Mesenchymal stem cell (in vitro differentiated cells and primary cell): ENCODE measurements at places on chromosomes 11 and 22.

- no peak for DNase-seq
Measured at GRCh38 chr11:132405728-132406127, 1035.3 kb downstream of the NTM start.

- no peak for DNase-seq
Measured at GRCh38 chr11:66974724-66975404, at the start of gene C11orf86. Gene C11orf86 (plus strand): TSS chr11:66975304. CDS start chr11:66975363, 59 bp downstream.

DNA sequence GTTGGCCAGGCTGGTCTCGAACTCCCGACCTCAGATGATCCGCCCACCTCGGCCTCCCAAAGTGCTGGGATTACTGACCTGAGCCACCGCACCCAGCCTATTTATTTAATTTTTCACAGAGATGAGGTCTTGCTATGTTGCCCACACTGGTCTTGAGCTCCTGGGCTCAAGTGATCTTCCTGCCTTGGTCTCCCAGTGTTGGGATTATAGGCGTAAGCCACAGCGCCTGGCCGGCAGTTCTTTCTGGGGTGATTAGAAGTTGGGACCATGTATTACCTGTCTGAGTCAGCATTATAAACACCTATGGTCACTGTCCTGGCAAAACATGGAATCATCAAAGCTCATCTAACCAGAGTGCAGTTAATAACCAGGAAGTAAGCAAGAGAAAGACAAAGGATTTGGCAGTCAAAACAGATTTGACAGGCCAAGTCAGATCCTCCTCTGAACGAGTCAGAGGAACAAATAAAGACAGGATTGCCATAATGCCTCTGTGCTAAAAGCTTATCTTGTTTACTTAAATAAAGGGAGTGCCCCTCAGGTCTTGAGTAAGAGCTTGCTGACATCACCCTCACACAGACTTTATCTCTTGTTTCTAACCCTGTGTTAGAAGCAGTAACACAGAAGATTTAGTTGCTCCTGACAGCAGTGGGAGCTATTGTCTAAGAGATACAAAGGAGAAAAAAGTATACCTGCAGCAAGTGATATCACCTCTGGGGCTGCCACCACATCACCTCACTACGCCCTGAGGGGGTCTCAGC lies 3.7 kb downstream of the SERPIND1 start:
- DNase-seq = peak; percentile 88

DNA sequence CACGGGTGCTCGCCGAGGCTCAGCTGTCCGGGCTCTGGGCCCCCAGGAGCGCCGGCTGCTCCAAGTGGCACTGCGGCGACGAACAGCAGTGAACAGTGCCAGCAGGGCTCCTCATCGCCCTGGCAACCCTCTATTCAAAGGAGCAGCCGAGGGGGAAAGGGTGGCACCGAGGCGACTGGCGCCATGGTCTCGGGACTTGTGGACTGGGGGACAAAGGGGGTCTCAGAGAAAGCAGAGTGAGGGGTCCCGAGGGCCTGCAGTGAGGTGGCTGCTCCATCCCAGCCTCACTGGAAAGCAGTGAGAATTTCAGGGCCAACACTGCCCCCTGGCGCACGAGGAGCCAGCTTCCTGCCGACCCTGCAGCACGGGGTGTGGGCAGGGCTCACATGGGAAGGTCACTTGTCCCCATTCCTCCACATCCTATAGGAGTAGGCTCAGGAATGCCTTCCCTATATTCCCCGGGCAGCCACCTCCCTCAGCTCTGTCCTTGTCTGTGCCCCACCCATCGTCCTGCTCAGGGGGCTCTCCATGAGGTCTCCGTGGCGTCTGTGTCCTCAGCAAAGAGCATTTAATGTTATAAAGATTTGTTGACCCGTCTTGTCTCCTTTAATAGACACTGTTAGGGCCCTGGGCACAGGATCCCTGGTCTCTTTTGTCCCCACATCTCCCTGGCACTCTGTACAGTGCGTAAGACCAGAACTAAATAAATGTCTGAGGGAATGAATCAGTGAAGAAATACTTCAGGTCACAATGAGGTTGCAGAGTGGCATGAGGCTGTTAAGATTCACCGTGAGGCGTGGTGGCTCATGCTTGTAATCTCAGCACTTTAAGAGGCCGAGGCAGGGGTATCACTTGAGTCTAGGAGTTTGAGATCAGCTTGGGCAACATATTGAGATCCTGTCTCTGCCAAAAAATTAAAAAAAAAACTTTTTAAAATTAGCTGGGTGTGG lies 26.4 kb downstream of the LRFN4 start:
- peak; percentile 52 for DNase-seq

DNA sequence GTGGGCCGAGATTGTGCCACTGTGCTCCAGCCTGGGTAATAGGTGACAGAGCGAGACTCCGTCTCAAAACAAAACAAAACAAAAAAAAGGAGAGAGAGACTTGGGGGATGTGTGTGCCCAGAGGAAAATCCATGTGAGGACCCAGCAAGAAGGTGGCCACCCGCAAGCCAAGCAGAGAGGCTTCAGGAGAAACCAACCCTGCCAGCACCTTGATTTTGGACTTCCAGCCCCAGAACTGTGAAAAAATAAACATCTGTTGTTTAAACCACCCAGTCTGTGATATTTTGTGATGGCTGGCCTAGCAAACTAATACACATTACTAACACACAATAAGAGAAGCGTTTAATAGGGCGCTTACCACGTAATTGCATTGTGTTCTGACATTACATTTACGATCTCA lies 21.2 kb downstream of the TXN2 start:
- no peak for DNase-seq

- DNase-seq = no peak
Measured at GRCh38 chr22:29737251-29738117, 17.7 kb downstream of the CABP7 start.

DNA sequence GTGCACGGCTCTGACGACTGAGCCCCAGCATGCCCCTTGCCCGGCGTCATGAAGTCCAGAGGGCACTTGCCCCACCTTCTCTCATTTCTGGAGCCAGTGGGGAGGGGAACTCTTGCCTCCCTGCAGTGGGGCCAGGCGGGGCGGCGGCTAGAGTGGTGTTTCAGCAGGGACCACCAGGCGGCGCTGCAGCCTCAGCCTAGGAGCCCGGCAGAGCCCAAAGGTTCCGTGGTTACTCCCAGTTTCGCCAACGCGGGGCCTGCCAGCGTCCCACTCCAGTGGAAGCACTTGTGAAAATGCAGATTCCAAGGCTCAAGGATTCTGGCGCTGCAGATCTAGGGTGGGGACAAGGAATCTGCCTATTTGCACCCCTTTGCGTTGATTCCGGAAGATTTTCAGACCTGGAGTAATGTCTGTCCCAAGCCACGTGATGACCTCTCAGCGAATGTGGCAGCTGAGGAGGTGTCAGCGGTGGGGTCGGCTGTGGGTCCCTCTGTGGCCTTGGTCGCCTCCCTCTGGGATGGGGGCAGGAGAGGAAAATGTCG lies 55.7 kb downstream of the CD82 start:
- DNase-seq = peak; percentile 74

DNA sequence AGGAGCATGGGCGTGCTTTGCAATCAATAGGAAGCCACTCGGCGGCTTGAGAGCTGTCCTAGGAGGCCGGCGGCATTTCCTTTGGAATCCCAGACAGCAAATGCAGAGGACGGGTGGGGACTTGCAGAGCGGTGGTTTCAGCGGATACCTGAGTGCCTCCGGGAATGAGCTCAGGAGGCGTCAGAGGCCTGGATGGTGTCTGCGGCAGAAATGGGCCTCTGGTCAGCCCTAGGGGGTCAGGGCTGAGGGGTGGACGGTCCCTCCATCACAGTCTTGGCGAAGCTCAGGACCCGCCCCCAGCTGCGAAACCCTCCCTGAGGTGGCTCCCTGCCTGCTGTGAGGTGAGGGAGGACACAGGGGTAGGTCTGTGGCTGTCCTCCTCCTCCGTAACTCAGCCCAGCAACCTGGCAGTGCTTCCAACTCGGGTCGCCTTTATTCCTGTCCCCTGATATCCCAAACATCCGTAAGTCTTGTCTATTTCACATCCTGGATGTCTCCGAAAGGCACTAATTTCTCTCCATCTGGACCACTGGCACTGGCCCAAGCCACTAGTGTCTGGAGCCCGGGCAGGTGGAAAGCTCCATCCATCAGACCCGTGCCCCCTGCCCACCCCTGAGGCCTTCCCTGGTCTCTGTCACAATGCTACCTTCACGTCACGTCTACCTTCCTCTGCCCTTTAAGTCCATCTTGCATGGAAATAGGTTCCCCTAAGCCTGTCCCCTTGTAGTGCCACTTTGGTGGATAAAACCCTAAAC lies 686.6 kb downstream of the BRD1 start:
- DNase-seq = no peak

DNA sequence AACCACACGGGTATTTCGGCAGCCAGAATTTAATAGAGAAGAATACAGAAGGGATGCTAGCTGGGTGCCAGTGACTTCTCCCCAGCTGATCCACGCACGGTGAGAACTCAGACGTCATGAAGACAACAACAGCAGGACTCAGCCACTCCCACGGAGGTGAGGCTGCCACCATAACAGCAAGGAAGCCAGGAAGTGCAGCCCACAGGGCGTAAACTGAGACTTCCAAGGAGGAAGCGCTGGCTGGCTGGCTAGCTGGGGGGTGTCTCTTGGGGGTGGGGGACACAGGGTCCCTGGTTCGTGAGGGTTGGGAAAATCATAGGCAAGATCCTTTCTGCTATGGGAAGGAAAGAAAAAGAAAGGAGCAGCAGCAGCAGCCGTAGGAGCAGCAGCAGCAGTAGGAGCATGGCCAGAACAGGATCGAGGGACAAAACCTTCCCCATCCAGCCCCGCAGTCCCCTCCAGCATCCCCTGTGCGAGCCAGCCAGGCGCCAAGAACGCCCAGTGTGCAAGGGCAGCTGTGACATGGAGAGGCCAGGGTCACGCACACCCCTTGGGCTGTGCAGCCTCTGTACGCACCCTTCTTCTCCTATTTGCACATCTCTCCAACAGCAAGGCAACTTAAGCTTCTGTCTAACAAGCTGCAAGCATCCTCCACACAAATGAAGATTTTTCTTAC lies 49.6 kb upstream of the SHANK2 start:
- DNase-seq = no peak

DNA sequence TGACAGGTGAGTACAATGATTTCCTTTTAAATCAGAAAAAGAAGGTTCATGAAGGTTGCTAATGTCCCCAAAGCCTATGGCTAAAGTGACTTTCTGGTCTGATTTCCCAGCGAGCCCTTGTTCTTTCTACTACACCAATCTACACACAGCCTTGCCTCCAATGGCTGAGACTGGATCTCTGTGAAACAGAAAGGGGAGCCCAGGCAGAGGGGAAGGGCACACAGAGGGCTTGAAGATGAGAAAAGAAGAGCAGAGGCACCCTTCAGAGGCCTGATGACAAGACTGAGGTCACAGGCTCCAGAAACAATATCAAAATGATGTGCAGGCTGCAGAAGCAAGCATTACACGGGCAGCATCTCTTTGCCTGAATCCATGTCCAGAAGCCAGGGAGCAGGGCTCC lies 1.5 kb downstream of the SYN3 start:
- no peak for DNase-seq

- no peak for DNase-seq
Measured at GRCh38 chr22:25051983-25052710, 99.6 kb downstream of the KIAA1671 start.

- no peak for DNase-seq
Measured at GRCh38 chr11:46066335-46066734, 54.9 kb downstream of the PHF21A start.

DNA sequence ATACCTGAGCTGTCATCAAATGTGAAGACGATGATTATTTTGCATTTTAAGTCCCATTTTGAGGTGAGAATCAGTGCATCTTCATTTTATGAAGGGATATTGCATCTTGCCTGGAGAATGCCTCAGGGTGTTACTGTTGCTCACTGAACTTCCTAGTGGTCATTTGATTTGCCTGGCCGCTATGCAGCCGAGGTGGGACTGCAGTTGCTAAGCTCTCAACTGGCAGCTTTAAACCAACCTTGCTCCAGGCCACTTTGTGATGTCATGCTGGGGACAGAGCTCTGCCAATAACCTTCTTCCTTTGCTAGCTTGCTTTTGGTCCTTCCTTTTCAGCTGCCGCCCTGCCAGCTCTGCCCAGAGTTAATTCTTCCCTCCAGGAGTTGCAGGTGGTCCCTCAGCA lies 409.4 kb upstream of the B3GAT1 start:
- DNase-seq = no peak

DNA sequence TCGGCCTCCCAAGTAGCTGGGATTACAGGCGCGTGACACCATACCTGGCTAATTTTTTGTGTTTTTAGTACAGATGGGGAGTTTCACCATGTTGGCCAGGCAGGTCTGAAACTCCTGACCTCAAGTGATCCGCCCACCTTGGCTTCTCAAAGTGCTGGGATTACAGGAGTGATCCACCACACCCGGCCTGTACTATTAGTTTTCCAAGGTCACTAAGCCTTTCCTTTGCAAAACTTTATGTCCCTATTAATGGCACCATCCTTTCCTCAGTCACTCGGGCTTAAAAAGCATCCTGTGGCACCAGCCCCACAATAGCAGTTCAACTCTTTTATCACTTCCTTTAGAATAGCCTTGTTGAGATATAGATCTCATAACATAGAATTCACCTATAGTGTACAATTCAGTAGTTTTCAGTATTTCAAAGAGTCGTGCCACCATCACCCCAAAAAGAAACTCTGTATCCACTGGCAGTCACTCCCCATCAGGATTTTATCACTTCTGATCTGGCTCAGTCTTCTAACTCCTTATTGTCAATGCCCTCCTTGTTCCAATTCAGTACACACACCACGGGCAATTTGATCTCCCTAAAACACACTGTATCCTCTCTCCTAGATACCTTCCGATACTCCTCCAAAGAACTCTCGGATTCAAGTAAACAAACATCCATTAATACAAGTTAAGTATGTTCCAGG lies 921 bp upstream of the BCL2L13 start:
- no peak for DNase-seq

- DNase-seq = no peak
Measured at GRCh38 chr11:12388173-12388572, 10.8 kb downstream of the PARVA start.

DNA sequence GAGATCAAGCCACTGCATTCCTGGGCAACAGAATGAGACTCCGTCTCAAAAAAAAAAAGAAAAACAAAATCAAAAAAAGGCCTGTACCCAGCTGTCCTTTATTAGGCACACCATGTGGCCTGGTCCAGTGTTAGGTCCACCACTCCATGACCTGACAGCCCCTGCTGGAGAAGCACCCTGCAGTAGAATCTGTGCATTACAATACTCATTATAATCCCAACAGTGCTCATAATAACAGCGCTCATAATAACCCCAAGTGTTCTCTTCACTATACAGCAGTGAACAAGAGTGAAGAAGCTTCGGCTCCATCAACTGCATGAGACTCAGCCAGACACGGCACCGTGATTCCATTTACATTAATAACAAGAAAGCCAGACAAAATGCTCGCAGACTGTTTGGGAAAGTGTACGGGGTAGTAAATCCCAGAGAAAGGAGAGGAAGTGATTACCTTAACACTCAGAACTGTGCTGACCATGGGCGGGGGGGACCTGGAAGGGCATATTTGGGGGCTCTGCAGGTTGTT lies 8.9 kb upstream of the EHD1 start:
- DNase-seq = no peak

- DNase-seq = no peak
Measured at GRCh38 chr11:5923427-5923776, 18.6 kb upstream of the OR56A3 start.
